IPS DF 19.7 (cell line): ENCODE measurements at places on chromosomes 11 and 22.
A peak's percentile ranks its signal among the peaks of the same experiment; 100 is the strongest.

GRCh38 chr11:70483917-70484316 is 85.6 kb downstream of the CTTN start:
- DNase-seq, result no peak

DNA sequence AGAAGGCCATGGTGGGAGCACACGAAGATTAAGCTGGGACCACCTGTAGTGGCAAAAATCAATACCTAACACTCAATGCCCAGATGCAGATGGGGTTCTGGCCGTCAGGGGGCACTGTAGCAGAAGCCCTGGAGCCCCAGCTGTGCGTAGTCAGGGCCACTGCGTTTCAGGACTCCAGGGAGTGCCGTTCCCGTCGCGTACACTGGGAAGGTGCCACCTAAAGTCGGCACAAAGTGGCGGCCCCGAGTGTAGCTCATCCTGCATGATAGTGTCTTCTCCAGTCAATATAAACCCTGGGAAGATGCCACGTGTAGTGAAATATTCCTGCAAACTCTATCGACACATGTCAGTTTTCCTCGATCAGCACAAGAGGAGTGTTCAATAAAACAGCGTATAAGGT is 123.8 kb upstream of the NTM start:
- peak; percentile 64 for DNase-seq

GRCh38 chr11:42992594-42992993 is 319.2 kb upstream of the API5 start:
- no peak for DNase-seq

DNA sequence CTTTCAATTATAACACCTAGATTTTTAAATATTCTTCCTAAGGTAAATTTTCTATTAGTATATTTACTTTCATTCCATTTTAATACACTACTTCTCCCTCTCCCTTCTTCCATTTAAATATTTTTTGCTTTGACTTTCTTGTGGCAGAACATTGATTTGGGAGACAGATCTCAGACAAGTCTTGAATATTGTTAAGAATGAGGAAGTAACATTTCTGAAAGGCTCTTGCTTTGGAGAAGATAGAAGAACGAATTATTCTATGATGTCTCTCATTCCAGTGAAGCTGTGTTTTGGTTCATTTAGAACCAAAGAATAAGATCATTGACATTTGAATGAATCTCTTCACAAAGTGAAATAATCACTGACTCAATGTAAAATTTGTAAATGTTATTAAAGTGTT is 2.4 kb downstream of the IPO7 start:
- DNase-seq, result no peak

DNA sequence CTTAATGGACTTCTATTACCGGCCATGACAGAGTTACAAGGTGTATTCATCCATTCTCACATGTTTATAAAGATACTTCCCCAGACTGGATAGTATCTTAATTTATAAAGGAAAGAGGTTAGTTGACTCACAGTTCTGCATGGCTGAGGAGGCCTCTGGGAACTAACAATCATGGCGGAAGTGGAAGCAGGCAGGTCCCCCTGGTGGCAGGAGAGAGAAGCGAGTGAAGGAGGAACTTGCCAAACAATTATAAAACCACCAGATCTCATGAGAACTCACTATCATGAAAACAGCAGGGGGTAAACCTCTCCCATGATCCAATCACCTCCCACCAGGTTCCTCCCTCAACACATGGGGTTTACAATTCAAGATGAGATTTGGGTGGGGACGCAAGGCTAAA is 170.0 kb upstream of the PDGFD start:
- no peak for DNase-seq

GRCh38 chr22:38871360-38872171 is 450 bp downstream of the CBX6 start:
- no peak for DNase-seq

GRCh38 chr11:73875380-73875779 is 1.3 kb downstream of the COA4 start:
- no peak for DNase-seq

DNA sequence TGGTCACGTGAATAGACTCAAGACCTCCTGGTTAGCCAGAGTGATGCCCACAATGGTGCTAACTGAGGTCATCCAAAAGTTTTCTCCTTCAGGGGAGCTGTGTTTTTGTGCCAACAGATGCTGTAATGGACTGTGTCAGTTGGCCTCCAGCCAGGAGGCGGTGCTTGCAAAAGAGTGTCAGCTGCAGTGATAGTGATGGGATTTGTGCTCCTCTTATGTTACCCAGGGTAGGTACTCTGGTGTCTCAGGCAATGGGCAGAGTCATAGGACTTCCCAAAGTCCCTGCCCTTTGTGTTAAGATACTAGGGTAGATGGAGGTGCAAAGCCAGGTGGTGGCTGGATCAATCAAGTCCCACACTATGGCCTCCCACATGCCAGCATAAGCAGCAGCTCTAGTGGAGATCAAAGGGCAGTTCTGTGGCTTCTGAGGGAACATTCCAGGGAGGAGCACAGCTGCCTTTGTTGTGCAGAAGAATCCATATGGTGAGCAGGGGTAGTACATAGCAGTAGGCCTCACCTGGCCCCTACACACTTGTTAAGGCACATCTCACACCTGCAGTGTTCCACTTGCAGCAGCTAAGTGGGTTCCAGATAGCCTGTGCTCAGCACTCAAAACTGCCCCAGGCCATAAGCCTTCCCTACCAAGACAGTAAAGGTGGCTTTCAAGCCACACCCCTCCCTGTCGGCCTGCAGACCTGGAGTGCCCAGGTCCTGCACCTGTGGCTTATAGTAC is 9.4 kb upstream of the FANCF start:
- DNase-seq, result no peak

- no peak for DNase-seq
These were observed 10.2 kb downstream of the HTATIP2 start for GRCh38 chr11:20373568-20374209.

GRCh38 chr11:27693398-27693797 is 6.9 kb downstream of the BDNF start:
- no peak for DNase-seq

- no peak for DNase-seq
These were observed 96.1 kb downstream of the MICAL2 start for GRCh38 chr11:12206529-12206928.

GRCh38 chr11:115078461-115079438 is 400.4 kb downstream of the NXPE2 start:
- DNase-seq, result no peak

DNA sequence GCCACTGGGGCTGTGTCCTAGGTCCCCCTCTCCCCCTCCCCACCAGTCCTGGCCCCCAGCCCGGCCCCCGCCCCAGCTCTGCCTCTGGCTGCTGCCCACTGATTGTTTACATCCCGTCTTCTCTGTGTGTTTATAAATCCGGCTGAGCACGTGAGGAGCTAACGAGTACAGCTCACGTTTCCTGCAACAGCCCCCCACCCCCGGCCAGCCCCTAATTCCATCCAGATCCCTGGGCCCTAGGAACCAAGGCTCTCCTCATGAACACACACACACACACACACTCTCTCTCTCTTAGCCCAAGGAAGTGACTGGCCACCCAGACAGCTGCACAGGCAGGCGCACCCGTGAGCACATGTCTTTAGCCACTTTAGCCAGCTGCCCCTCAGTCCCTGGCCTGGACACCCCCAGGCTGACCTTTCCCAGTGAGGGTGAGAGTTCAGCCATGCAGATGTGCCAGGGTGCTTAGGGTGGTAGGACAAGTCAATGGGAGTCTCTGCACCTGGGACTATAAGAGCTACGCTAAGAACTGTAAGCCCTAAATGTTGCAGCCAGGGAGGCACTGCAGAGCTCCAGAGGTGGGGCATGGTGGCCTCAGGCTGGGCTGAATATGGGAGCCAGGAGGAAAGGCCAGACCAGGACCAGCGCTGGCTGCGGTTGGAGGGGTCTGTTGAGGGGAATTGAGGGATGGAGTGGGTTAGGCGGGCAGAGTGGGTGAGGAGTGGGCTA is 2.9 kb downstream of the CLCF1 start:
- no peak for DNase-seq

- no peak for DNase-seq
These were observed 55.7 kb downstream of the BCR start for GRCh38 chr22:23236026-23236425.

GRCh38 chr11:94802501-94802900 is 34.3 kb downstream of the AMOTL1 start:
- DNase-seq, result no peak

DNA sequence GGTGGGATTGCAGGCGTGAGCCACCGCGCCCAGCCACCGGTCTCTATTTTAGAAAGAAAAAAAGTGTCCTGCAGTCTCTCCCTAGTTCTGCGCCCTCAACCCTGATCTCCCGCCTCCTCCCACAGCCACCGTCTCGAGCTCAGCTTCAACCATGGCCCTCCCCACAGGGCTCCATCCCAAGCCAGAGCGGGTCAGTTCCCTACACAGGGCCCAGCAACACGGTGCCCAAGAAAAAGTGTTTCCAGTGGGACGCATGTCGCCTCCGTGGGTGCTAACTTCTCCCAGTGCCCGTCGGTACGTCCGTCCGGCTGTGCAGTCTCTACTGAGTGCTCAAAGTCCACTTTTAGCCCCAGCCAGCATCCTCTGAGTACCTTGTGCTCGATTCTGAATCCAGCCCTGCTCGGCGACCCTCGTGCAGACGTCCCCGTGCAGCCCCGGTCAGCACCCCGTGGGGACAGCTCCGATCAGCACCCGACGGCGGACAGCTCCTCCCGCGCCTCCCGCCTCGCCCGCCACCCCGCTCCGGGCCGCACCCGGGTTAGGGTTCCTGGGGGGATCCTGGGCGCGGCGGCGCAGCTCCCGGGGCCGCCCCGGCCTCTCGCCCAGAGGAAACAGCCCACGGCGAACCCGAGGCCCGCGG is 657 bp upstream of the MAPK8IP2 start:
- no peak for DNase-seq

DNA sequence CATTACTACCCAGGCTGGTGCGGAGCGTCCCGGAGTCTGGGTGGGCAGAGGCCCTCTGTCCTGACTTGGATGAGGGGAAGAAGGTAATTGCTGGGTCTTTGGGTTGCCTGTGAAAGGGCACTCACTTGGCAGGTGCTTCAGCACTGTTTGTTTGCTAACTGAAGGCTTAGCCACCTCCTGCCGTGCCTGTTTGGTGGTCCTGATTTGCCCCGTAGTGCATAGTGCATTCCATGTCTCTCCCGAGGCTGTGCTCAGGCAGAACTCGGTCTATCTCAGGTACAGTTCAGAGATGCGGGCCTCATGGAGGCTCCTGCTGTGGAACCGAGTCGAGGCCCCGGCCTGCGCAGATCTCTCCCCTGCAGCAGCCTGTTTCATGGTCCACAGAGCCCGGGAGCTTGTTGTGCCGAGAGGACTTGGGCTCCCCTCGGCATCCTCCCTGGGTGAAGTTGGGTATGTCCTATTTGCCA is 146.2 kb downstream of the TBC1D22A start:
- DNase-seq, result no peak

DNA sequence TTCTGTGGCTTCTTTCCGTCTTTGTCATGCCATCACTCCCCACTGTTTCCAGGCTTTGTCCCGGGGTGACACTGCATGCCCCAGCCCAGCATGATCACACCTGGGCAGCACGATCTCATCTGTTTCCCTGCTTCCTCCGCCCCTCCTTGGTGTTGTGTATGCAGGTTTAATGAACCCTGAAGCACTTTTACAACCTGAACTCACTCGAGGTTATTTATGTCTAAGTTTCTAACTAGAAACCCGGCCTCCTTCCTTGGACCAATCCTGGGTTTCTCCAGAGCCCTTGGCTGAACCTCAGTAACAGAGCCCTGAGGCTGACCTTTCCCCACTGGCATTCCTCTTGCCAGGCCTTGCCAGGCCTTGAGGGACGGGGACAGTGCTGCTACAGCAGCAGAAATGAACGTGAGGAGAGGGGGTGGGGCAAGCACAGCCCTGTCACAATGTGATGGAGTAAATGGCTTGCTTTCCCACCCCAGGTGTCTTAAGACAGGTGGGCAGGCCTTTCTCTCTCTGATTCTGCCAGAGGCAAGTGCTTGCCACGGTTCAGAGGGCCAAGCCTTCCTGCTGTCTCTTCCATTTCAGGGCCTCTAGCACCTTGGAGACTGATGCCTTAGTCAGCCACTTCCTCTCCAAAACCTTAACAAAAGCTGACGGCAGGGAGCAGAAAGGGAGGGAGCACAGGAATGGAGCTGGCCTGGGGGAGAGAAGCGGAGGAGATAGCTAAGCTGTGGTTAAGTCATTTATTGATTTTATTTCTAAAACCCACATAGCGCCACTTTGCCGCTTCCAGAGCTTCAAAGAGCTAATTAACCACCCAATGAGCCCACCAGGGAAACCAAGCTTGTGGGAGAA is 3.1 kb upstream of the PYGM start:
- DNase-seq, result no peak

GRCh38 chr11:36312611-36313472 is 16.8 kb downstream of the PRR5L start:
- DNase-seq, result no peak

DNA sequence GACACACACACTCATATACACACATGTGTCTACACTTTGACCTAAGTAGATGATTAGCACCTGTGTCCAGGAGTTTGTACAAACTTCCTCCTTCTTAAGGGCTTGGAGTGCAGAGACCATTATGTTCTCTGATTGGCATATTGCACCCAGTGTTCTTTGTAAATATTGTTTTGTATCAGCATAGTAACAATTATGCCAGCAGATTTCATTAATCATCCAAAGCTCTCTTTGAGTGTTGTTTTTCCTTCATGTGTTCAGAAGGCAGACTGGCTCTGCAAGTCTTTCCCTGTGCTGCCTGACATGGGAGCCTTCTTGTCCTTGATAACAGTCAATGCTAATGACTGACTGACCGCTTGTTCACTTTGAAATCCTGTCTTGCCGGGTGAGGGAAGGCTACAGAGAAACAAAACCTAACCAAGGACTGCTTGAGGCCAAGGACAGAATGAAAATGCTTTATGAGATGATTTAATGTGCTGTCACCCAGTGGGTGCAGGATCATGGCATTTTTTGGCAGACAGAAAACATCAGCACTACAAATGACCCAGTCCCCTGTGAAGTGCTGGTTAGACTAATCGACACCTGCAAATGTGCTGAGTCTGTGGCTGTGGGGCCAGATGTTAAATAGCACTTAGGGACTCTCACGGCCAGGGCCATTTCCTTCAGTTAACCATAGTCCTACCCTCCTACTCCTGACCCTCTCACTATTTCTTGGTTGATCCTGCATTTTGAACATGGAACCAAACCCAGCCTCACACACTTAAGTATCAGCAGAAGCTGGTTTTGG is 6.6 kb upstream of the BARX2 start:
- DNase-seq, result no peak

DNA sequence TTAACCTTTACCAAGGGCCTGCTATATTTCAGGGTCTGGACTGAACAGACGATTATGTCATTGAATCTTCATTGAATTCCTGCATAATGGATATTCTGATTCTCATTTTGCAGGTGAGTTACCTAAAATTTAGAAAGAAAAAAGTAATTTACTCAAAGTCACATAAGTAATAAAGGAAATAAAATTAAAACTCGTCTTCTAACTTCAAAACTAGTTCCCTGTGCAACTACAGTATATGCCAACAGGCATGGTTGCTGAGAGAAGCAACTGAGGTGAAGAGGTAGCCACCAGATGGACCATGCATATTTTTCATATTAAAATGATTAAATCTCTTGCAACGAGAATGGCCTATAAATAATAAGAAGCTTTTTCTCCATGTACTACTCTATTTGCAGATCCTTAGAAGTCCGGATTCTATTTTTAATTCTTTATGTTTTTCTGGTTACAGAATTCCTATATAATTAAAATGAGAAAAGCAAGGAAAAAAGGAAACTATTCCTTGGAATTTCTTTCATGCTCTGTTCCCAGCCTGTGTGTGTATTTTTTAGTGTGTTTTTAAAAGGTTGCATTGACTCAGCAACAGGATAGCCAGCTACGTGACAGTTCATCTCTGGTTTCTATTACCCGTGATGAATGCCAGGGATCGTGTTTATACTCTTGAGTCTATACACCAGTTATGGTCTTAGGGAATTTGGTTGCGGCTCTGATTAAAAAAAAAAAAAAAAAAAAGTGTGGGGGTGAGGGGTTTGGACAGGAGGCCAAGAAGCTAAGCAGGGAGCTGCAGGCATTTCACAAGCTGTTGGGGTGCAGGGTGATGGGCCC is 186.8 kb downstream of the ETS1 start:
- DNase-seq, result no peak
